ENCODE measurements at places on chromosomes 4 and X. TPM values are rescaled to one million over a fixed set of nuclear protein-coding genes. Genes with fewer than 3 reads are reported as not detected.

- DNase-seq: no peak
Measured at GRCh38 chr4:115770046-115770543, 656.7 kb upstream of the NDST4 start.

DNA sequence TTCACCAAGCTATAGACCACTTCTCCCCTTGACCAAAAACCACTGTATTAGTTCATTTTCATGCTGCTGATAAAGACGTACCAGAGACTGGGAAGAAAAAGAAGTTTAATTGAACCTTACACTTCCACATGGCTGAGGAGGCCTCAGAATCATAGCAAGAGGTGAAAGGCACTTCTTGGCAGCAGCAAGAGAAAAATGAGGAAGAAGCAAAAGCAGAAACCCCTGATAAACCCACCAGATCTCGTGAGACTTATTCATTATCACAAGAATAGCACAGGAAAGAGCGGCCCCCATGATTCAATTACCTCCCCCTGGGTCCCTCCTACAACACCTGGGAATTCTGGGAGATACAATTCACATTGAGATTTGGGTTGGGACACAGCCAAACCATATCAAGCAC, 97.8 kb downstream of the DOCK11 start:
- no peak for DNase-seq

CTAG1A gene
- not detected for total RNA-seq

DNA sequence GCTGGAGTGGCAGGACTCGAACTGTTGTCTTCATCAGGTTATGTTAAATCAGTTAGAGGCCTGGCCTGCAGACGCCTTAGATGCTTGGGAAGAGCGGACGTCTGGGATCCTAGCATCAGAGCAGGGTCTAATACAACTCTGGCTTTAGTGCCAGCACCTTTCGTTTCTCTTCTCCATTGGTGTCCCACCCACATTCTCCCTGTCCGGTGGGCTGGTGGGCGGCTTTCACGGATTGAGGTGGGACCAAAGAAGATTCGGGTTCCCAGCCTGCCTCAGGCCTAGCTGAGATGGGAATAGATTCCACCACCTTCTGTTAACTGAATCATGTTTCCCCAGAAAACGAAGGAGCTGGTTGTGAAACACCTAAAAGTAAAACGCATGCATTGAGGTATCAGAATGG, 939 bp downstream of the PDK3 start:
- no peak for DNase-seq

DGAT2L6 gene
- total RNA-seq: not detected

GRCh38 chrX:95884186-95884585, 800.5 kb upstream of the DIAPH2 start:
- DNase-seq: no peak

- no peak for DNase-seq
Measured at GRCh38 chr4:89586864-89587263, 250.1 kb downstream of the SNCA start.

All from mesenteric fat pad (tissue), 1 donor.